Left ventricle myocardium inferior (tissue), 1 donor: ENCODE measurements at places on chromosomes 11 and 22.

DNA sequence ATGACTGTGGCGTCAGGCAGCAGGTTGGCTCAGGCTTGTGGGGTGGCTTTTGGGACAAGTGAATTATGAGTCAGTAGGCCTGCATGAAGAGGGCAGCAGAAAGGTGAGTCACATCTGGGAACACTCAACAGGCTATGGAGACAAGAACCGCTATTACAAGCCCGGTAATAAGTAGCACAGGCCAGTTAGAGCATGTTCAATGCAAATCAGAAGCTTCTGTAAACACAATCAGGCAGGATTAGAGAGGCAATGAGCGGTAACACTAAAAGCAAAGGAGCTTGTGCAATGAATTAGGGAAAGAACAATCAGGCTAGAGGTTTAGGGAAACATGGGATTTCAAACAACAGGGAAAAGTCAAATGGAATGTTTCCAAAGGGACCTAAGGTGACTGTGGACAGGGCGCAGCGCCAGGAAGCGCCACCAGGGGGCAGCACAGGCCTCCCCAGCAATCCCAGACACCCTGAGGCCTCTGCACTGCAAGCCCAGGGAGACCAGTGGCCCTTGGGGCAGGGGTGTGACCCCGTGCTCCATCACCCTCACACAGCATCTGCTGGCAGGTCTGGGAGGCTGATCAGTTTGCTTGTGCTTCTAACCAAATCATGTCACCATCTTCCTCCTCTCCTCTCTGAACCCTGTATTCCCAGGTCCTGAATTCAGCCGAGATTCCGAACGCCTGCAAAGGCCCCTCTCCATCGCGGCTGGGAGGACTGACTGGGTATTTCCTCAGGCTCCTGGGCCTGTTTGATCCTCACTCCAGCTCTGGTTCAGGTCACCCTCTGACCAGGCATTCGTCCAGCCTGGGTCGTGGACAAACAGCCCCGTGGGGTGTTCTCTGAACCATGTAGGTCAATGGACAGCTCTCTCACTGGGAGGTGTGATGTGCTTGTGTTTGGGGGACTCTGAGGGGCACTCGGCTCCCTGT lies 50.0 kb downstream of the C11orf58 start:
- DNase-seq = peak; percentile 71
- peaks cover 82% of the 10 kb centered on the region for H3K4me1 ChIP-seq
- peak overlapping the region; percentile 42 for H3K27ac ChIP-seq
- no peak overlapping the region for H3K4me3 ChIP-seq

GRCh38 chr11:91264481-91264880 lies 960.1 kb upstream of the FAT3 start:
- no peak for DNase-seq
- no peaks in the 10 kb centered on the region for H3K36me3 ChIP-seq
- no peak overlapping the region for H3K4me3 ChIP-seq
- H3K27ac ChIP-seq = no peak overlapping the region
- no peaks in the 10 kb centered on the region for H3K27me3 ChIP-seq
- H3K4me1 ChIP-seq = no peaks in the 10 kb centered on the region

- H3K27ac ChIP-seq = no peak overlapping the region
- no peak for DNase-seq
- H3K36me3 ChIP-seq = no peaks in the 10 kb centered on the region
- no peaks in the 10 kb centered on the region for H3K4me1 ChIP-seq
Observed at GRCh38 chr22:47567126-47568090, 805.0 kb downstream of the TBC1D22A start.

DNA sequence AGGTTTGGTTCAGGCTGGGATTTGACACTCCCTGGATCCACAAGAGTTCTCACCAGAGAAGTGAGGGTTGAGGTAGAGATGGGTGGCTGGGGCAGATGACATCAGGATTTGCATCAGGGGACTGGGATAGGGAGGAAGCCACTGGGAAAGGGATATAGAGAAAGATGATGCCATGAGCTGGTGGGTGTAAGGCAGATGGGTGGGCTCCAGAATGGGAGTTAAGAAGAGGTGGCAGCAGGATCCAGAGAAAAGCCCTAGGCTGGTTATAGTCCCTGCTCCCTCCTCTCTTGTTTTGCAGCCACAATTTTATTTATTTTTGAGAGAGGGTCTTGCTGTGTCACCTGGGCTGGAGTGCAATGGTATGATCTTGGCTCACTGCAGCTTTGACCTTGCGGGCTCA lies 1.8 kb upstream of the C1QTNF4 start:
- no peak overlapping the region for H3K4me3 ChIP-seq
- no peak overlapping the region for H3K27ac ChIP-seq
- H3K27me3 ChIP-seq = peaks cover 47% of the 10 kb centered on the region
- no peak for DNase-seq
- H3K36me3 ChIP-seq = no peaks in the 10 kb centered on the region

DNA sequence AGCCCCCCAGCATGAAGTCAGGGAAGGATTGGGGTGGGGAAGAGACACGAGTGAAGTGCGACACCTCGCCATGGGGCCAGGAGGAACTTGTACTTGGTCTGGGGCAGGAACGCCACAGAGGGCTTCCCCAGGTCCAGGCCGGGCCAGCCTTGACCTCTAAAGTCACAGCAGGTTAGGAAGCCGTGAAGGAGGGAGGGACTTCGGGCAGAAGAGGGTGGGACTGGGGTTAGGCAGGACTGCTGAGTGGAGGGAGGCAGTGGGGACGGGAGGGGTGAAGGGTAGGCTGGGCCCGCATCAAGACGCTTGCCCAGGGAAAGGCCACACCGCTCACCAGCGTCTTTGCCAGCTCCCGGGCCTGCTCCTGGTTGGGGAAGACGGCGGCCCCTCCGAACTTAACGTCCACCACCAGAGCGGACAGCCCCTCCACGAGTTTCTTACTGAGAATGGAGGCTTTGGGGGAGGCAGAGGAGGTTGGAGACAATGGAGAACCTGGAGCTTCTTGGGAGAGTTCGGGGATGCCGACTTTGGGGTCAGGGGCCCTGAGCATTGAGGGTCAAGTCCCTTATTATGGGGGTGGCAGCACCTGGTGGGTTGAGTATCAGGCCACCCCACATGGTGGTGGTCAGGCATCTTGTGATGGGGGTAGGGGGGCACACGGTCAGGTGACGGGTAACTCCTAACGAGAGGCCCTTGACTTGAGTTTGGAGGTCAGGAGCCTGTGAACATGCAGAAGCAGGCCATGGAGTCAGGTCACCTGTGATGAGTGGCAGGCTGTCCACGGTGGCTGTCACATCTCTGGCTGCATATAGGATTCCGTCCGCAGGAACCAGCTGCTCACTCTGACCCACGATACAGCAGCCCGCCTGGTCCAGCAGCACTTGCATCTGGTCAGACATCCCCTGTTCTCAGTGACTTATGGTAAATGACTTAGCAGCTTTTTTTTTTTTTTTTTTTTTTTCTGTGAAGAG lies 1.7 kb upstream of the SCO2 start:
- H3K36me3 ChIP-seq = peaks cover 20% of the 10 kb centered on the region
- peaks cover 85% of the 10 kb centered on the region for H3K4me1 ChIP-seq
- peak overlapping the region; percentile 97 for H3K27ac ChIP-seq
- peak; percentile 65 for DNase-seq
- peaks cover 31% of the 10 kb centered on the region for H3K27me3 ChIP-seq
- H3K4me3 ChIP-seq = peak overlapping the region; percentile 79

GRCh38 chr11:112882494-112883381 lies 78.5 kb upstream of the NCAM1 start:
- peaks cover 26% of the 10 kb centered on the region for H3K4me1 ChIP-seq
- peak overlapping the region; percentile 53 for H3K27ac ChIP-seq
- peak; percentile 48 for DNase-seq
- H3K27me3 ChIP-seq = no peaks in the 10 kb centered on the region
- no peaks in the 10 kb centered on the region for H3K36me3 ChIP-seq
- H3K4me3 ChIP-seq = no peak overlapping the region

GRCh38 chr22:38618682-38619081 lies 37.5 kb downstream of the FAM227A start:
- H3K27me3 ChIP-seq = no peaks in the 10 kb centered on the region
- no peak overlapping the region for H3K4me3 ChIP-seq
- no peaks in the 10 kb centered on the region for H3K36me3 ChIP-seq
- H3K4me1 ChIP-seq = peaks cover 14% of the 10 kb centered on the region
- no peak overlapping the region for H3K27ac ChIP-seq
